ENCODE measurements at places on chromosomes 5 and 9.

- no peak for DNase-seq
These were observed 211.2 kb downstream of the SAXO1 start for GRCh38 chr9:18821788-18822187.

DNA sequence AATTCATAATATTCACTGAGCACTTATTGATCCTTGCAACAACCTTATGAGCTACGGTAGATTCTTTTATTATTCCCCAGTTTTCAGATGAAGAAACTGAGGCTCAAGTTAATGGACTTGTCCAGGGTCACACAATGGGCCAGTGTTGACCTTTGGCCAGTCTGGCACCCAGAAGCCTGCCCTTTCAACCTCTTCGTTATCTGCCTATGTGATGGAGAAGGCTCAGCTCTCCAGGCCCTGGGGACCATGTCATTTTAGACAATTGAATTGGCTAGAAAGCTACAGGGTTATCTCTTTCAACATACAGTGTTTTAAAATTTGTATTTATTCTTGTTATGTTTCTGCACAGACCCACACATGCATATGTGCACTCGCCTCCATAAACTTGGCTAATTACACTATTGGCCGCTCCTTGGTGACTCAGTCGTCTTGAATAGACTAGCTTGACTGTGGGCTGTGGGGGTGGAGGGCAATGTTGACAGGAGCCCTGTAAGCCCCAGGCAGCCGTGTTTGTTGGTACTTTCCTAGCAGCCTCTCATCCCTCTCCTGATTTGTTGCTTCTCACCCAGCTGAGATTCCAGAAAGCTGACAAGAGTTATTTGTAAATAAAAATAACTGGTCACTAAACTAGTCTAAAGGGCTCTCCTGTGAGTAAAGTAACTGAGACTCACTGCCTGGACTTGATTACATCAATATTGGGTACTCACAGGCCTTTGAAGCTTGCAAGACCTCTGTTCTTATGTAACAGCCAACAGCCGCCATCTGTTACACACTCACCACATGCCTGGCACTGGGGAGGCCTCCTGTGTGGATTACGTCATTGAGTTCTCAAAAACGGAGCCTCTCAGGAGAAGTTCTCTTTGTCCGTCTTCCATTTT, 8.5 kb upstream of the ANGPTL2 start:
- no peak for DNase-seq

GRCh38 chr9:111066468-111066867, 28.2 kb upstream of the LPAR1 start:
- DNase-seq: no peak

- DNase-seq: no peak
These were observed 36.6 kb upstream of the CCL21 start for GRCh38 chr9:34746526-34746925.

Data from WTC11 (cell line).